ENCODE measurements at places on chromosomes 5 and 9. TPM values are rescaled to one million over a fixed set of nuclear protein-coding genes. Genes with fewer than 3 reads are reported as not detected.

Gene GCNT1
- 9.9 TPM for total RNA-seq

Gene SPINK7
- total RNA-seq = not detected

Gene ABLIM3
- 32.8 TPM for total RNA-seq

Gene LCN1
- not detected for total RNA-seq

Gene EFNA5
- total RNA-seq = 6.5 TPM

Gene KDM4C
- total RNA-seq = 26.7 TPM

Gene GDA
- 0.97 TPM for total RNA-seq

Gene ZFP37
- 1.6 TPM for total RNA-seq

Gene NUTM2G
- not detected for total RNA-seq

DNA sequence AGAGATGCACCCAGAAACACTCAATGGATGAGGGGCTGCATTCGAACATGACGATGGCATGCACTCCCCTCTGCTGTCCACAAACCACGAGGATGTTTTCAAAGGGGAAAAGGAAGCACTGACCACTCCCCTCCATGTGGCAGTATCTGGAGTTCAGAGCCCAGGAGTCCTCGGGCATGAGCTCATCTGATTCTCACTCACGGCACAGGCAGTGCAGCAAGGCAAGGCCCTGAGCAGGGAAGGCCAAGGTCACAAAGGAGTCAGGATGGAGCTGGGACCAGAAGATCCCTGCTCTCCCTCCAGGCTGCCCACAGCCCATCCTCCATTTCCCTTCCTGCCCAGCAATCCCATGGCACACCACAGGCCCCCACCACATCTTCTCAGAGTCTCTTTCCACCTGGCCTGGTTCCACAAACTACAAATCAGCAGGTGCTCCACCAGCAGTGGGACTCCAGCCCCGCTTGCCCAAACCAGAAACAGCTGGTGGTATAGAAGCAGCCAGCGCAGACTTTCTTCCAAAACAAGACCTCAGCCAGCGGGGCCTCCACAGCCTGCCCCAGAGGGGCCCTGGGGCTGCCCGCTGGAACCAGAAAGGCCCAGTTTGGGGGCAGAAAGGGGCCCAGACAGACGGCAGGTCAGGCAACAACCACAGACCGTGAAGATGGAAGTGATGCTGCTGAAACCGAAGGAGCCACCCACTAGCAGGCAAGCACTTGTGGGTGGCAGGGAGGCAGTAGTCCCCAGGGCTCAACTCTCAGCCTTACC is 12.2 kb downstream of the TNIP1 start:
- DNase-seq = no peak

DNA sequence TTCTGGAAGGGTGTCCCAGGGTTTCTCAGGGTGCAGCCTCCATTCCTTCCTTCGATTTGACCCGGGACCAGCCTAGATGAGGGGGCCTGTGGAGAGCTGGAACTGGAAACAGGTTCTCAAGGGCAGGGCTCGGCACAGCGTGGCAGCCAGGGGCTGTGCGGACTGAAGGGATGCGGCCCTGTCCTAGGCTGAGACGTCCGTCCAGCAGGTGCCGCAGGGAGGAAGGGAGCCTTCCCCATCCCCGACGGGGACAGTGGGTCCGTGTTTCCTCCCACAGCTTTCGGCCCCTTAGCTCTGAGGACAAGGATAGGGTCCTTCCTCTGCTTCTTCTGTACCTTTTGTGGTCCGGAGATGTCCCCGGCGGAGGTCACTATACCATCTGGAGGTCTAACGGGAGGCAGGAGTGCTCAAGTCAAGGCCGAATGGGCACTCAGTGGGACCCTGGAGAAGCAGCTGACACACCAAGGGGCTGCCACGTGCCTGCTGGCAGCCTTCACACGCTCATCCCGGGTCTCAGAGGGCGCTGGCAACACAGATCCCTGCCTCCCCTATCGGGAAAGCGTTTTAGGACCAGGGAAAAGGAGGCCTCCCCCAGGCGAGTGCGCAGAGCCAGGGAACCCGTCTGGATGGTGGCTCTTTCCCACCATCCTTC is 49.9 kb downstream of the USP20 start:
- DNase-seq = no peak

DNA sequence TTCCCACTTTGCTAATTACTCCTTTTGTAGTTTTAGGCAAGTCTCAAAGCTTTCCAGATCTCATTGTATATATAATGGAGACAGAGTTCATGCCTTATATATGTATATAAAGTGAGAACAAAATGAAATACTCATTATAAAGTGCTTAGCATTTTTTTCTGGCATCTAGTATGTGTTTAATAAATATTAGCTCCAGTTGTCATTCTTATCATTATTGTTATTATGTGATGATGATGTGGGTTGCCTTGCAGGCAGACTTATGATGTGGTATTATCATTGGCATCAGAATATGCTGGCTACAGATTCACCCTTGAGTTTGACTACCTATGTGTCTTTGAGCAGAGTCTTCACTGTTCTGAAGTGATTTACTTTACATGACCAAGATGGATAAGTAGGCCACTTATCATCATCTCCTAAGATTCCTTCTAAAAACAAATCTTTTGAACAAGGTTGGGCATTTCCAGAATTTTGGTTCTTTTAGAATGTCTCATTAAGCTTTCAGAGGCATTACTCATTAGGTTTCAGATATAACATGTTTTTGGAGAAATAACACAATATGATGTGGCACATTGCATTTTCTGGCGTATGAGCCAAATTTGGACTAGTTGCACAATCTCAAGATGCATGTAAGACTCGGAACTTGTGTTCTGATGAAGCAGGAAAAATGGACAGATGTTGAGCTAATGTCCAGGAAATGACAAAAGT is 145.6 kb upstream of the TNC start:
- peak; percentile 43 for DNase-seq

DNA sequence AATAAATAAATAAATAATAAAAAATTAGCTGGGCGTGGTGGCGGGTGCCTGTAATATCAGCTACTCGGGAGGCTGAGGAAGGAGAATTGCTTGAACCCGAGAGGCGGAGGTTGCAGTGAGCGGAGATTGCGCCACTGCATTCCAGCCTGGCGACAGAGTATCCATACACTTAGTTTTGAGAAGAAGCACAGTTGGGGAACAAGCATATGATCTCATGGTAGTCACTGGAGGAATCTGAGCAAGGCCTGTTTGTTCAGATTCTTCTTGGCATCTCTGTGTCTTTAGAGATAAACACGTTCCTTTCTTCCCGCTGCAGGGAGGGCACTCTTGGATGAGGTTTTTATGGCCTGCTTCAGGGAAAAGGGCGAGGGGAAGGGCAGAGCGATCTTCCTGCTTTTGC is 15.6 kb upstream of the DENND1A start:
- DNase-seq = peak; percentile 22

DNA sequence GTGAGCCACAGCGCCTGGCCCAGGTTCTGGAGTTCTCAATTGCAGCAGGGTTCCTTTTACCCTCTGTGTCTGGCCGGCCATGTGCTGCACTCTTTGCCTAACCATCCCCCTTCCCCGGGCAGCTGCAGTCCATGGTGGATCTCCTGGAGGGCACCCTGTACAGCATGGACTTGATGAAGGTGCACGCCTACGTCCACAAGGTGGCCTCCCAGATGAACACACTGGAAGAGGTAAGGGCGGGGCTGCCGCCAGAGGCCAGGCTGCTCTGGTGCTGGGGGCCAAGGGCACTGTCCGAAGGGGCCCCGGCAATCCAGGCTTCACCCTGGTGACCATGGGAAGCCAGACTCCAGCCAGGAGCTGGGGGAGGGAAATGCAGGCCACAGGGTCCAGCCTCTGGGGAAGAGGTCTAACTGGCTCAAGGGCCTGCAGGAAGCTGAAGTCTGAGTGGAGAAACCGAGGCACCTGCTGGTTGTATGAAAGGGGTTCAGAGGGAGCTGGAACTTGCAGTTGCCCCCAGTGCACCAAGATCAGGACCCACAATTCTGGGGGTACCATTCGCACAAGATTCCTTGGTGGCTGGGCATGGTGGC is 18.1 kb downstream of the OLFML2A start:
- no peak for DNase-seq

DNA sequence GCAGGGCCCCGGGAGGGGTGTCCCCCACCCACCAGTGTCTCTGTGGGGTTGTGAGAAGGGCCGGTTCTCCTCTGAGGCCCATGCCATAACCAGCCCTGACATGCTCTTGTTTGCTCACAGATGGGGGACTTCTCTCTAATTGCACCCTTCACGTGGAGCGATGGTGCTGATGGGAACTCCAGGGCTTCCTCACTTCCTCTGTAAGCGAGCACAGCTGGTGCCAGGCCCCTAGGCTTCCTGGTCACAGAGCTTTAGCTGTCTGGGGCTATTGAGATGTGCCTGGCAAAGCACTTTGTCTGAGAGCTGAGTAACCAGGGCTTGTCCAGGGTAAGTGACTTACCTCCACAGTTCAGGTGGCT is 36.4 kb downstream of the PHF2 start:
- no peak for DNase-seq

DNA sequence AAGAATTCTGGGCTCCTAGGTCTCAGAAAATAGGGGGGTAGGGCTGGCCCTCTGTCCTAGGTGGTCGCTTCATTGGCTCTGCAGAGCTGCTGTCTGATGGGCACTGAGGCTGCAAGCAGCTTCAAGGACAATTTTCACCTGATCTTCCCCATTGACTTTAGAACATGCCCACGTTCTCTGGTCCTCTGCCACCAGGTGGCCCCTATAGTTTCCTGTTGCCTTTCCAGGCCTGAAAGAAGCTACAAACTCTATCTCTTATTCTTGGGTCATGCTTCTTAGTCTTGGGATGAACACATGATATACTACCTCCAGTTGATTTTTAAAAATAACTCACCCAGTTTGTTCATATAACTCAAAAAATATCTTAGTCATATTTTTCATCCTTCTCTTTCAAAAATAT is 26.3 kb downstream of the SPZ1 start:
- peak; percentile 38 for DNase-seq

GRCh38 chr5:97412959-97413358 is 229.9 kb upstream of the RIOK2 start:
- DNase-seq = no peak

DNA sequence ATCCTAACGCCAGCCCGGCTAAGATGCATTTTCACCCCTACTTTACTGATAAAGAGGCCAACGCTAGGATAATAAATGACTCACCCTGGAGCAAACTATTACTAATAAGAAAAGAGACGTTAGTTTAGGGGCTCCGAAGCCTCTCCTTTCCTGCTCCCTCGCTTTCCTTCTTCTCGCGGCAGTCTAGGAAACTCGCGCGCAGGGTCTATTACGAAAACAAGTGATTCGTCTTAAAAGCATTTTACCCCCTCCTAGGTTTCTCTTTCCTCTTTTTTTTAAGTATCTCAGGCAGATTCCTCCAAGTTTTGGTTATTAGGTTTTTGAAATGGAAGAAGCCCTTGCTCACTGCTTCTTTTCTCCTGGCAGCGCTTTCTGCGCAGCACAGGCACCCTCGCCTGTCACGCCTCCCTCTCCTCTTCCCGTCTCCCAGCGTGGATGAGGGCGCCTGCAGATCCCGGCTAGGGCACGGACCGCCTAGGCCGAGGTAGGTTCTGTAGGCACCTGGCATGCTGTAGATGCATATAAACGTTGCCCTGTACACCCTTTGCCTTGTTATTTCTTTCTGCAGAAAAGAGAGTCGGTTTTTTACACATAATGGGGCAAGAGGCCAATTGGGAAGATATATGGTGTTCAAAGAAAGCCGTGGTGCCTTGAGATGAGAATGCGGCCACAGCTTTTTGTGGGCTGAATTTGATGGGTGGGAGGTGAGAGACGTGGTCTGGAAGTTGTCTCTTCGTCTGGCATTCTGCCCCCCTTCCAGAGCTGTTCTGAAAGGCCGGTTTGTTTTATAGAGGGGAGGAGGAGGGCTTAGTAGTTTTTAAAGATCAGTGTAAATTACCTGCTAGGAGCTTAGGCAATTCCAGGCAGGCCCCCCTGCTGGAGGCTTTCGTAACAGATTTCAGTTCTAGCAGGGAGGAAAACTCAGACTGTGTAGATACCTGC is 983 bp downstream of the GCNT1 start:
- peak; percentile 72 for DNase-seq

DNA sequence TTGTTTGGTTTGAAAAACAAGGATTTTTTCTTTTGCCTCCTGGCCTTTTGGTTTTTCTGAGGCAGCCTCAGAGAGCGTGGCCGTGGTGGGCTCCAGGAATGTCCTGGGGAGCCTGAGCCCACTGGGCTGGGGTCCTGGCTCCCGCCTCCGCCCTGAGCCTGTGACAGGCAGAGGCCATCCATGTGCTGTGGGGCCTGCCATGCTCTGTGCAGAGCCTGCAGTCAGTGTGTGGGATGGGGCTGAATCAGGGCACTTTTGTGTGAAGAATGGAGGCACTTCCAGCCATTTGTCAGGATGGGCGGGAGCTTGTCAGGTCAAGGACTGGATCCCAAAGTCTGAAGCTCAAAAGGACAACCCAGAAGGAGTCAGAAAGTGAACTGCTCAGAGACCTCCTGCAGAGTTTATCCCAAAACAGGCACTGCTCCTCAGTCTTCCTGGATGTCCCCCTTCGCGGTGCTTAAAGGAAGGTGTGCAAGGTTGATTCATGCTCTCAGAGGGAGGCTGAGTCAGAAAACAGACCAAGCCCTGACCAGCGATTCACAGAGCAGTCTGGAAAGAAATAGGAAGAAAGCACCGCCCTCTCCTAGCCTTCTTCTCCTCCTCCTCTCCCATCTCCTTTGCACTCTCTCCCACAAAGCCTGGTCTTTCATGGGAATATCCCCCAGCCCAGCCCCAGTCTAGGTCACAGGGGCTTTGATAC is 53.2 kb downstream of the MVB12B start:
- DNase-seq = no peak

- DNase-seq = no peak
These were observed 316.7 kb downstream of the SLIT3 start for GRCh38 chr5:168984135-168984675.

DNA sequence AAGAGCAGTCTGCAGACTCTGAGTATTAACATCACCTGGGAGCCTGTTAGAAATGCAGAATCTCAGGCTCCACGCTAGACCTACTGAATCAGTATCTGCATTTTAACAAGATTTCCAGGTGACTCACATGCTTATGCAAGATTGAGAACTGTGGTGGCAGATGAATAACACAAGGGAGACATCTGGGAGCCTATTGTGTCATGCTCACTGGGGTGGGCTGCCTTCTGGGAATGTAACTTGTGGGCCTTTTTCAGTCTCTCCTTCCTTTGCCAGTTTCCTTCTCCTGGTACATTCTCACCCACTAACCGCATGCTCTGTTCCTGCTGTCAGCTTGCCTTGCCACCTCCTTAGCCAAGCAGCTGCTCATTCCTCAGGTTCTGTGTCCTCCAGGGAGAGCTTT is 176.6 kb upstream of the C9orf72 start:
- DNase-seq = no peak

- no peak for DNase-seq
These were observed 29.4 kb upstream of the ALDH1A1 start for GRCh38 chr9:72982146-72982799.

GRCh38 chr5:5348135-5348534 is 74.3 kb upstream of the ICE1 start:
- DNase-seq = no peak

- DNase-seq = peak; percentile 58
These were observed 192.7 kb downstream of the DAB2IP start for GRCh38 chr9:121844098-121844497.

DNA sequence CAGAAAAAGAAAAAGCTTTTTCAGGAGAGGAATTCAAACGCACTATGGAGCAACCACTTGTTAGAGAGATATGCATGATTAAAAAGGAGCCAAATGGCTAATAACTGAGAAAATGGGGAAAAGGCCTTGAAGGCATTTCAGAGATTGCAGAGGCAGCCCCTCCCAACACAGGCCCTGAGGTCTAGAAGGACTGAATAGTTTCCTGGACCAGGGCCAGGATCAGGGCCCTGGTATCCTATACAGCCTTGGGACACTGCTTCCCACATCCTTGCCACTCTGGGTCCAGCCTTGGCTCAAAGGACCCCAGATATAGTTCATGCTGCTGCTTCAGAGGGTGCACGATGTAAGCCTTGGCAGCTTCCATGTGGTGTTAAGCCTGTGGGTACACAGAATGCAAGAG is 20.7 kb upstream of the FEM1C start:
- no peak for DNase-seq

Measured in fibroblast of villous mesenchyme (primary cell).